ENCODE measurements at places on chromosomes 16 and 17.

GRCh38 chr16:27598220-27598619 lies 48.3 kb downstream of the KATNIP start:
- DNase-seq = no peak

GRCh38 chr16:55663765-55664677 lies 8.2 kb downstream of the SLC6A2 start:
- DNase-seq = no peak

DNA sequence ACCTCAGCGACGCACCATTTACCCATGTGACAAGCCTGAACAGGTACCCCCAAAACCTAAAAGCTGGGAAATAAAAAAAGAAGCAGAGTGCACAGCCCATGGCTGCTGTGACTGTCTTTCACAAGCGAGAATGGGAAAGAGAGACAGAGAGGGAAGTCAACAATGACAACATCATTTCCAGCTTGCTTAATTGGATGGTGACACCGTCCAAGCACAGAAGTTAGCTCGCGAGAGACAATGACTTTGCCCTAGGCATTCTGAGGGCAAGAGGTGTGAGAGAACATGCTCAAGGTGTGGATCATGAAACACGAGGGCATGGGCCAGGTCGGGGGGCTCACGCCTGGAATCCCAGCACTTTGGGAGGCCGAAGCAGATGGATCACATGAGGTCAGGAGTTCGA lies 19.3 kb upstream of the NSMCE1 start:
- no peak for DNase-seq

- DNase-seq = no peak
Observed at GRCh38 chr16:55668340-55669281, 12.8 kb downstream of the SLC6A2 start.

- no peak for DNase-seq
Observed at GRCh38 chr16:24009098-24009497, 173.3 kb downstream of the PRKCB start.

DNA sequence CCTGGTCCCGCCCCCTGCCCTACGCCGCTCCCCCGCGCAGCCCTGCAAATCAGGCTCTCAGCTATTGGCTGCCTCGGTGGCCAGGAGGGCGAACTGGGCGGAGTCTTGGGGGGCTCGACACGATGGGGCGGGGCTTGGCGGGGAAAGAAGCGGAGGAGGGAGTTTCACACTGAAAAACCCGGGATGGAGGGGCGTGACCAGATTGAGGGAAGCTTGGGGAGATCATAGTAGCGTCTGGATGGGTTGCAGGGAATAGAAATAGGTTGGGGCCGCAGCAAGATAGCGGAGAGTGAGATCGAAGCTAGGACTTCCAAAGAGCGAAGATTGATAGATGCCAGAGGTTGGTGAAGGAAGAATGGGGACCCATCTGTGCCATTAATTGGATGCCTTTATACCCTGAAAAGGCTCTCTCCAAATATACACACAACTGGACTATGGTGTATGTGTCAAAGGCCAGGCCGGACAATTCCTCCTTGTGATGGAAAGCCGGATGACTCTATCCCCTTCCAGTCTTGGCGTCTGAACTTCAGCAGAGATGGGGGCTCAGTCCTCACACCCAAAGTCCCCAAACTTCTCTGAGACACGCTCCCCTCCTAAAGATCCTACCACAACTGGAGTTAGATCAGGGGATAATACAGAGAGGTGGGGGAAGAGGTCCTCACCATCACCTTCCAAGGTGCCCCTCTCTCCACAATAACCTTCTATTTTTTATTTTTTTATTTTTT lies 376 bp upstream of the STAC2 start:
- peak; percentile 63 for DNase-seq

GRCh38 chr16:50957056-50957455 lies 194.0 kb downstream of the SALL1 start:
- no peak for DNase-seq

GRCh38 chr16:49462989-49463371 lies 89.4 kb downstream of the C16orf78 start:
- no peak for DNase-seq

DNA sequence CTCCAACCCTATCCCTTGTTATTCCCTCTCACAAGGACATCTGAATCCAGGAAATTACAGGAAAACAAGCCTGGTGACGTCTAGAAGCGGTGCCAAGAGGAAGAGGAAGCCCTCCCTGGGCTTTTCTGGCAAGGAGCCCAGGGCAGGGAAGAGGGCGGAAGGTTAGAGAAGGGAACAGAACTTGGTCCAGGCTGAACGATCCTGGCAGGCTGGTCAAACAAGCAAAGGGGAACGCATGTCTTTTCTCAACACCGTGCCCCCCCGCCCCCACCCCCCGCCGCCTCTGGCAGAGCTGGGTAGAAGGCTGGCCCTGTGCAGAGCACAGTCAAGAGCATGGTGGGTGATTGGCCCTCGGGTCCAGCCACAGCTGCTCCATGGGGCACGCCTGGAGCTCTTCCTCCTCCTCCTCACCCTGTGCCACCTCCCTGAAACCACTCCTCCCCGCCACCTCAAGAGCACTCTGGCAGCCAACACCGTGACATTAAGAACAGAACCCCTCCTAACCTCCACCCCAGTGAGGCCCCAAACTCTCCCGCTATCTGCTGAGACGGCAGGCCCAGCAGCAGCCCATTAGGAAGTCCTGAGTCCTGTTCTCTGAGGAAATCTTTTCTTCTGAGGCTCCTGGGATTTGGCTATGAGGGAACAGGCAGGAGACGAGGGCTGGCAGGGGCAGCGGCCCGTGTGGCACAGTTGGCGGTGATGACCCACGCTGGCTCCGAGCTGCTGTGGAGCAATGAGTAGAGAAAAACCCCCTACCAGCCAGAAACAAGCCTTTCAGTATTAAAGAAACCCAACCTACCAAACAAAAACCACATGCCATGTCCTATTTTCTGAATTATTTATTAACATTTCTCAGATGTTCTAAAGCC lies 7.3 kb downstream of the C16orf86 start:
- DNase-seq = no peak

DNA sequence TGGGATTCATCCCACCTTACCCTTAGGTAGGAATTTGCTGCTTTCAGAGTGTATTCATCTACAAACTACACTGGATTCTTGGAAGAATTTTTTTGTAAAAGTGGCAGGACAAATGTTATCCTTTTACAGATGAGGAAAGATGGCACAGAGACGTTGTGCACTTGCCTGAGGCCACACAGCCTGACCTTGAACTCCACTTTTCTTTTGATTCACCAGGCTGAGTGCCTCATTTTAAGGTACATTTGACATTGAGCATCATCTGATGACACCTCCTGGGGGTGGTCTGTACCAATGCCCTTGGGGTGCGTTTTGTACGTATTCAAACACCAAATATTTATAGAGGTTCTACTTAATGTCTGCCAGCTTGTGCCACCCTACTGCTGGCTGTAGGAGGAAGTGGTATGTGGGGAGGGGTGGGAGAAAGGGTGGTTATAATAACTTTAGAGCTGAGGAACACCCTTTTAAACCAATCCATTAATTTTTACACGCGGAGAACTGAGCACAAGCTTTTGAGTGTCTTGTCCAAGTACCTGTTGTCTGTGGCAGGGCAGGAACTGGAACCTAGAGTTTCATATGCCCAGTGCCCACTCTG lies 29.1 kb downstream of the HS3ST3B1 start:
- DNase-seq = no peak

DNA sequence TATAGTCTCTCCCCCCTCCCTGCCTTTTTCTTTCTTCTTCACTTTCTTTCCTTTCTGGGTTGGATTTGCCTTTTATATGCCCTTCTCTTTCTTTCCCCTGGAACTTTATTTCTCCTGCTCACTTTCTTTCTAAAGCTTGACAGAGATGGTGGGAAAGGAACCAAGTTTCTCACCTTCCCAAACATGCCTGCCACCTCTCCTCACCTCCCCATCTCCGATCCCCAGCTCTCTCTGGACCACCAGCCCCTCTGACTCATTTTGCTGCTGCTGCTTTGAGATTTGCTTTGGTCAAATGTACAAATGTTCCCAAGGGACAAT lies 6.7 kb upstream of the LHX1 start:
- DNase-seq = no peak

DNA sequence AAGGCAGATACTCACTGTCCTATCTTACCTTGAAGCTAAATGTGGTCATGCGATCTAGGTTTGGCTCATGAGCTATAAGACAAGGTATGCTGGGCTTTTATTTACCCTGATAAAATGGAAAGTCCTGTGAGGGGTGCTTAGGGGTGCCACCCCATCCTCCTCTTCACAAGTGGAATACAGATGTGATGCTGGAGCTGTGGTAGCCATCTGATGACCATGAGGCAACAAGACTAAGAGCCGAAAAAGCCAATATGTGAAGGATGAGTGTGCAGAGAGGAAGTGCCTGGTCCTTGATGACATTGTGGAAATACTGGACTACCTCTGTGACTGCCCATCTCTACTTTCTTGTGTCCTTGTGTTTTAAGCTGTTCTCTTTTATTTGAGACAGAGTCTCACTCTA lies 58.1 kb upstream of the TMC5 start:
- DNase-seq = no peak

- no peak for DNase-seq
Observed at GRCh38 chr16:522320-523096, 5.0 kb upstream of the CAPN15 start.

DNA sequence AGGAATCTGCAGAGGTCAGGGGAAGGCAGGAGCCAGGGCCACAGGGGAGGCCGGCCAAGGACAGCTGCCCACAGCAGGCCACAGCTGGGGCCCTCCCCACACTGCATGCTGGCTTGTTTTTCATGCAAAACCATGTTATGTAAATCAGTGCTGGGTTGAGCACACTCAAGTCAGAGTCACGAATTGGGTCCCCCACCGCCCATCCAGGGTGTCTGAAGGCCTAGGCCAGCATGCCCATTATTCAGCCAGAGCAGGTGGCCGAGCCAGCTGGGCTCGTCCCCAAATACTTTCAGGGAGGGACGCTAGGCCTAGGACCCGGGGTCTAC lies 51.2 kb upstream of the TOB1 start:
- no peak for DNase-seq

- no peak for DNase-seq
Observed at GRCh38 chr17:5866978-5867377, 203.2 kb upstream of the WSCD1 start.

Measured in stimulated activated CD8-positive, alpha-beta memory T cell treated with anti-CD3 and anti-CD28 coated beads, Interleukin-4, amount 100 ng/mL, for 24 hours (primary cell).